ENCODE measurements at places on chromosomes 6 and 20.
A peak's percentile ranks its signal among the peaks of the same experiment; 100 is the strongest.

DNA sequence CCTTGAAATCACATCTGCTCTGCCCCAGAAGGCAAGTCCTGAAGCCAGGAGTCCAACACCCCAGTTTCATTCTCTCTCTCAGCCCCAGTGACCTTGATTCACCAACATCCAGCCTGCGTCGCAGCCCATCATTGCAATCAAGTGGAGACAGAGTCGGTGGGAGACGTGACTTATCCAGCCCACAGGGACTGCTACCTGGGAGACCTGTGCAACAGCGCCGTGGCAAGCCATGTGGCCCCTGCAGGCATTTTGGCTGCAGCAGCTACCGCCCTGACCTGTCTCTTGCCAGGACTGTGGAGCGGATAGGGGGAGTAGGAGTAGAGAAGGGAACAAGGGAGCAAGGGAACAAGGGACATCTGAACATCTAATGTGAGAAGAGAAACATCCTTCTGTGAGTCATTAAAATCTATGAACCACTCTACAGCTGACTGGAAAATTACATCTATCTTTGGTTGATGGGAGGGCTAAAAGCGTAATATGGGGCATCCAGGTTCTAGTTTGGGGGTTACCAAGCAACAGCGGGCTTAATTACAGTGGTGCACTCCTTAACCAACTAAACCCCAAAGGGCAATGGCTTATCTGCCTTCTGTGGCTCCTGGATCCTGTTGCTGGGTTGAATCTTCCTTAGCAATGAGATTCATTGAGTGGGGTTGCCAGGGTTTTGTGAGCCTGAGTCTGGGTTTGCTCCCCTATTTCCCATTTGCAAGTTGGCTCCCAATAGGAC is 2.5 kb downstream of the LY6G6D start:
- peak; percentile 71 for DNase-seq

- DNase-seq, result peak; percentile 77
These were observed 18.3 kb downstream of the HMGN4 start for GRCh38 chr6:26556263-26557070.

DNA sequence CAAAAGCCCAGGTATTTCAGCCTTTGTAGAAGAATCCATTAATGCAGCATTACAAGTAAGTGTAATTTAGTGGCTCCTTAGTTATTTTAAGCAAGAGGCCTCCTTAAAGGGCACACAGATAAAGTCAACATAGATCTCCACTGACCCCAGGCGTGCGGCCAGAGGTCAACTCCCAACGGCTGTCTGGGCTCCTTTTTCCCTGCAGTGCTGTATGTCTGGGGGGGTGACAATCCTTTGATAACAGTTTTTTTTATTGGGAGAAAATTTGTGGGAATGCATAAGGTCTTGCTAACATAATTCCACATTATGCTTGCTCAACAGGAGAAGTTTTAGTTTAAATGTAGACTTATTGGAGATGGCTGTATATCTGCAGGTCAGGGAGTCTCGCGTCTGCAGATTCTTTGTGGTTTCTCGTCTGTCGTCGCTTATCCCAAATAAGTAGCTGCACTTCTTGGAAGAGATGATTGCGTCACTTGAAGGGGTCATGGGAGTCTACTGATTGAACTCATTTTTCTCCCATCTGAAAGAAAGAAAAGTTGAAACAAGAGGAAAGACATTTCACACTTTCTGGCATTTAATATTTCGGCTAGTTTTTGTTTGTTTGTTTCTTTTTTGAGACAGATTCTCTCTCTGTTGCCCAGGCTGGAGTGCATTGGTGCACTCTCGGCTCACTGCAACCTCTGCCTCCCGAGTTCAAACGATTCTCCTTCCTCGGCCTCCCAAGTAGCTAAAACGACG is 151.7 kb upstream of the AKAP12 start:
- DNase-seq, result no peak

DNA sequence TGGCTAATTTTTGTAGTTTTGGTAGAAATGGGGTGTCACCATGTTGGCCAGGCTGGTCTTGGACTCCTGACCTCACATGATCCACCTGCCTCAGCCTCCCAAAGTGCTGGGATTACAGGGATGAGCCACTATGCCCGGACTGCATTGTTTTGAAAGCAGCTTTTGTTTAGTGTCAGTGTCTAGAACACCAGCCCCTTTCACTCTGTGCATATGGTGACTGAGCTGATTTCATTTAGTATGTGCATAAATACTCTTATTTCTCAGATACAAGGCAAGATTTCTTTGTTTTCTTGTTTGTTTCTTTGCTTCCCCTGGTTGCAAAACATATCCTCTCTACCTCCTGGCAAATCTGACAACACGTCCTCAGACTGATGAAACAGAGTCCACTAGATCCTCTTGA is 152.8 kb upstream of the CHD6 start:
- DNase-seq, result no peak

GRCh38 chr6:96963809-96964208 is 39.3 kb downstream of the KLHL32 start:
- no peak for DNase-seq

DNA sequence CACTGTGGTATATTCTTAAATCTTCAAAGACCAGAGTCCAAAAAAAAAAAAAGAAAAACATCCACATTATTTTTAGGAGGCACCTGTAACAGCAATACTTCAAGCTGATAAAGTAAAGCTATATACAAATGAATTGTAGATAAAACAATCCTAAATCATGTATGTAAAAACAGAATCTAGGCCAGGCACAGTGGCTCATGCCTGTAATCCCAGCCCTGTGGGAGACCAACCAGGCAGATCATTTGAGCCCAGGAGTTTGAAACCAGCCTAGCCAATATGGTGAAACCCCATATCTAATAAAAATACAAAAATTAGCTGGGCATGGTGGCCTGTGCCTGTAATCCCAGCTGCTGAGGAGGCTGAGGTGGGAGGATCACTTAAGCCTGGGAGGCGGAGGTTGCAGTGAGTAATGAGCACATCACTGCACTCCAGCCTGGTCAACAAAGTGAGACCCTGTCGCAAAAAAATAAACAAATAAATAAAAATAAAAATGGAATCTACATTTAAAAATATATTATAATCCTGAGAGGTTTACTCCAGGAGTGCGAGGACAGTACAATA is 7.3 kb downstream of the NAPB start:
- no peak for DNase-seq

DNA sequence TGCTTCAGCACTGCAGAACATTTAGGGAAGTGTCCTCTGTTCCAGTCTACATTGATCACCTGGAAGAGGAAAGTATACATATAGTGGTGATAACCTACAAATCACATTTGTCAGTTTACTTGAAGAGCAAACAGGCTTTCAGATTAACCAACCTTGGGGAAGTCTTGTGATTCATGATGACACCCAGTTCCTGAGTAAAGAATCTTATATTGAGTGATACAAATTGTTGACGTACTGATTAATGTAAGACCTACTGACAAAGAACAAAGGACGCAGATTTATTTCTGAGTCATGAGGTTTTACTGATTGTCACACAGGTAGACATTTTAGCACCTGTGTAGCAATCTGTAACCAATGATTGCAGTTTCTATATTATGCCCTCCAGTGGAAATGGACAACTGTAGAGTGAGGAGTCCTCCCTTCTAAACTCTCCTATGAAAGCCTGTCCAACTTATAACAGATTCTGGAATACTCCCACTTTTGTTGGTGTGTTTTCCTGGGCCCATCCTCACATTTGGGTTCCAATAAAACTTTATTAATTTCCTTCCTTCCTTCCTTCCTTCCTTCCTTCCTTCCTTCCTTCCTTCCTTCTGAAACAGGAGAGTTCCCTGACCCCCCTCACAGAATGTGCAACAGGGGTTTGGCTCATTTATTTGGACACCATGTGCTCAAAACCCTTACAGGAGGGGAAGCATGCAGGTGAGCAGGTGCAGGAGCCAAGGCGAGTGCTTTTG is 113.5 kb downstream of the SLC35B3 start:
- no peak for DNase-seq

GRCh38 chr20:37723668-37724067 is 29.8 kb downstream of the CTNNBL1 start:
- no peak for DNase-seq

- peak; percentile 17 for DNase-seq
These were observed 71.1 kb downstream of the PERP start for GRCh38 chr6:138036111-138036510.

GRCh38 chr6:8017276-8017701 is 46.9 kb downstream of the BLOC1S5 start:
- no peak for DNase-seq

DNA sequence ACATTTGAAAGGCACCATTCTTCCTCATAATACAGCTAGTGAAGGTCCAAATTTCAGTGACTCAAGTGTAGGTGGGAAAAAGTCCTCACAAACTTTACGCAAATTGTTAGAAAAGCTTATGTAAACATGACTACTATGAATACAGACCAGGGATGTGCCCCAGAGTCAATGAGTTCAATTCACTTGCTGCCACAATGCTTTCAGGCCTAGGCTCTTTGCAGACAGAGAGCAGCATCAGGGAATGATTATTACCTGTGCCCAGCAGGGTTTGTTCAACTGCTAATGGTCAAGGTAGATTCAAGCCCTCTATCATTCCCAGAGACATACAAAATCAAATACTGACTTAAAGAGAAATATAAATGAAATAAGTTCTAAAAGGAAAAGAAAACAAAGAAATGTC is 84.0 kb downstream of the LAMA2 start:
- no peak for DNase-seq

- peak; percentile 82 for DNase-seq
These were observed 176.7 kb downstream of the HACE1 start for GRCh38 chr6:104682722-104683643.

GRCh38 chr6:39948199-39948791 is 14.0 kb upstream of the MOCS1 start:
- no peak for DNase-seq

- no peak for DNase-seq
These were observed 29.0 kb downstream of the SLC24A3 start for GRCh38 chr20:19241440-19241839.

DNA sequence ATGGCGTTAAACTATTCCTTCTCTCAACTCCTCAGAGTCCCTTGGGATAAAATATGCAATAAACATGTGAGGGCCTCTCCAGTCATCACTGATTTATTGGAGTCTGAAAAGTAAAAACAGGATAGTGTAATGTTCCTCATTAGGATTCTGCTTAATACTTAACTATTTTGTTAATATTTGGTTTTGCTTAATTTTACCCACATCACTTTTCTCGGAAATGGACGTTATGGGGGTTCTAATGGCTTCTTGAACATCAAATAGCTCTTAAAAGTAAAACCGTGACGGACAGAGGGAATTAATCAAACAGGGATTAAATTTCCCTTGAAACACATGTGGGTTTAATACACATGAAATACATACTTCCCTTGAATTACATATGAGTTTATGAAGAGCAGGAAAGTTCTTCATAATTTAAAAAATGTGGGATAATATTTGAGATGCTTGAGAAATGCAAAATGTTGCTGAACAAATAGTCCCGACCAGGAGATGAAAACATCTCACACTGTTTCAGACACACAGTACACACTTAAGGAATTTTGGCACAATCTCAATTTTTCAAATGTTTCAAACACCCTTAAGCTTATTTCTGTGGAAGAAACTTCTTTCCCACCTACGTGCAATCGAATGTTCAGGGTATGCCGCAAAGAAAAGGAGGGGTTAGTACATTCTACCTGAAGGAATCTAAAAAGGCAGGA is 38.4 kb upstream of the EIF2S2 start:
- no peak for DNase-seq

- no peak for DNase-seq
These were observed 10.2 kb downstream of the UNC5CL start for GRCh38 chr6:41028561-41029412.

GRCh38 chr6:11174242-11174611 is 58.2 kb downstream of the NEDD9 start:
- DNase-seq, result no peak

DNA sequence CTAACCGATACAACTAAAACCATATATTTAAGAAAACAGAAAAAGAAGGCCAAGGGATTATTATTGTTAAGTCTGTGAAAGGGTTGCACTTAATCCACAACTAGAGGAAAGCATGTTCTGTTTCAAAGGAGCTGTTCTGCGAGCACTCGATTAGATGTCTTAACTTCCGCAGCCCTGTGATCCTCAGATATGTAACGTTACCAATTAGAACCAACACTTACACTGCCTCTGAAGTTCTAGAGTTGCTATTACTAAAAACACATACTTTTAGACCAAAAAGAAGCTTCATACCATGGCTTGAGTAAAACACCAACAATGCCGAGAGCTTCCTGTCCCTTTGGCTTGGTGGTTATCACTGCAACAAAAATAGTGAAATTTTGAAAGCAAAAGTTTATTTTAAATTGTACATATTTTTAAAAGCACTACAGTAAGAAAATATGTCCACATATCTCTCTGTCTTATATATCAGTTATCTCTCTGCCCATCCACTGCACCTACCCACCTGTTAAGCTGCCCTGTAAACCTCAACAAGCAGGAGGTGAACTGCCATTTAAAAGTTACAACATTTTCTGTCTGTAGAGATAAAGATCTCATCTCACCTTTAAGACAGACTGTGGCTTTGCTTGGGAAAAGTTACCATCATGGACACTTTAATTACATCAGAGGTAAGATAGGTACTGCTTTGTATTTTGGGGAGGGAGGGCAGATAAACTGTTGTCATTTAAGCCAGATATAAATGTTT is 7.1 kb upstream of the DUSP22 start:
- DNase-seq, result no peak

DNA sequence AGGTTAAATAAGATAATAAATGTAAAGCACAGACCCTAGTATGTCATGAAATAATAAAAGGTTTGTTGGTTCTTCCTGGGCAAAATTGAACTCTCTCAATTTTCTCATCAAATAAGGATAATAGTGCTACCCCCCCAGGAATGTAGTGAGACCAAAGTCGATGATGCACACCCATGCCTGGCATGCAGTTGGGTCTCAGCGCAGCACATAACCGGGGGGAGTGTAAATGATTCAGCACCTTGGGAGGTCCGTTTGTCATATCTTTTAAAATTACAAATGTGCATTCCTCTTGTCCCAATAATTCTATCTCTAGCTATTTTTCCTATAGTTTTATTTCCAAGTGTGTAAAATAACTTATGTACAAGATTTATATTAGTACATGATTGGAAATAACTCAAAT is 31.3 kb upstream of the CCDC167 start:
- DNase-seq, result no peak

- DNase-seq, result no peak
These were observed 7.2 kb downstream of the FOXC1 start for GRCh38 chr6:1616701-1617463.

DNA sequence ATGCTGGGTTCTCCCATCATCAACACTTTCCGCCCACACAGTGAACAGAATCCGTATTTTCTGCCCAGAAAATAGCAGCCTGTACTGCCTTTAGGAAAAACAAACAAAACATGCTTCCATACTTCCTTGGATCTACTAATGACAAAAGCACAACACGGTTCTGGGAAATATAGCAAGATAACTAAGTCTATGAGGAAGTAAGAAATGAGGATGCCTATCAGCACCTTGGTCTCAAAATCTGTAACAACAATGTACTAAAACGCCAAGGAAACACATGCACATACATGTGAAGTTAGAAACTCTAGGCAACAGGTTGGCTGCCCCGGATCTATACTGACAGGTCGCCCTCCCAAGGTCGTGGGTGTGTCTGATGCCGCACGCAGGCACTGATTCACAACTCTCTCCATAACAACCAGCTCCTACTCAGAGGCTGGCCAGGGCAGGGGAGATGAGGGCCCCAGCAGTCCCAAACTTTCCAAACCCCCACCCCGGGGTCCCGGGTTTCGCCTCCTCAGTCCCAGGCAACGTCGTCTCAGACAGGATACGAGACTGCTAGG is 710 bp downstream of the BTBD9 start:
- DNase-seq, result no peak

Data from WTC11 (cell line).